ENCODE measurements at places on chromosomes 2 and 18.

GRCh38 chr18:79524181-79525078, 128.7 kb downstream of the NFATC1 start:
- no peak for DNase-seq

DNA sequence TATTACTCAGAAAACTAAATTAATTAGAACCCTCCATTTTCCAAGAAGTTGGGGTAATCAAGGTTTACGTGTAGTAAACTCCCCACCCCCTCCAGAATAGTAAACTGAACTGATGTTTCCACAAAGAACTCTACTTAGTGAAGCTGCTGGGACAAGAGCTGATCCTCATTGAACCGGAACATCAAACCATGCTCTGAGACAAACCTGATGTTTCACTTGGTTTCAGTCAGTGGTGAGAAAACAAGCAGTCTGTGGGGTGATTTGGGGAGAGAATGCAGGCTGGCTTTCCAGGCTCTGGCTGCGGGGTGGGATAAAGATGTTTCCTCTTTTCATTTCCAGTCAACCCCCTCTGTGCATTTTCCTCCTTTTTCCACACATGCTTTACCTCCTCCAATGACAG, 38.2 kb downstream of the CELF4 start:
- DNase-seq = no peak

DNA sequence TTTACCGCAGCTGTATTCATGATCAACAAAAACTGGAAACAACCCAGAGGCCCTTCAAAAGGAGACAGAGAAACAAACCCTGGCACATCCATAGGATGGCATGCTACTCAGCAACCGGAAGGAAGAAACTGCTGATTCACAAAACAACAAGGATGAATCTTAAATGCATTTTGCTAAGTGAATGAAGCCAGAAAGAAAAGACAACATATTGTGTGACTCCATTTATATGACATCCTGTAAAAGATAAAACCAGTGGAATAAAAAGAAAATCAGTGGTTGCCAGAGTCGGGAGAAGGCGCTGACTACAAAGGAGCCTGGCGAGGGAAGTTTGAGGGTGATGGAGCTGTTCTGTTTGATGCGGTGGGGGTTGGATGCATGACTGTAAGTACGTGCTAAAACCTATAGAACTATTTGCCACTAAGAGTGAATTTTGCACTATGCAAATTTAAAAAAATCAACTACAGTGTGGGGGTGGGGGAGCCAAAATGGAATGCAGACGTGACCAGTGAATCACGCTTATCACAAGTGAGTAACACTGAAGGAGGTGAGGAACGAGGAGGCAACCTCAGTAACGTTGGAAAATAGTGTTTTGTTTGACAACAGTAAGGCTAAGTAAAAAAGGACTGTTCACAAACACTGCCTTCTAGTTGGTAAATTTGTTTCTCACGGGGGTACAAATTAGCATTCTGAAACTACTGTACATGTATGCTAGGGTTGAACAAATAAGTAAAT, 108.9 kb downstream of the INHBB start:
- no peak for DNase-seq

GRCh38 chr2:159790323-159790722, 7.7 kb downstream of the CD302 start:
- DNase-seq = no peak

DNA sequence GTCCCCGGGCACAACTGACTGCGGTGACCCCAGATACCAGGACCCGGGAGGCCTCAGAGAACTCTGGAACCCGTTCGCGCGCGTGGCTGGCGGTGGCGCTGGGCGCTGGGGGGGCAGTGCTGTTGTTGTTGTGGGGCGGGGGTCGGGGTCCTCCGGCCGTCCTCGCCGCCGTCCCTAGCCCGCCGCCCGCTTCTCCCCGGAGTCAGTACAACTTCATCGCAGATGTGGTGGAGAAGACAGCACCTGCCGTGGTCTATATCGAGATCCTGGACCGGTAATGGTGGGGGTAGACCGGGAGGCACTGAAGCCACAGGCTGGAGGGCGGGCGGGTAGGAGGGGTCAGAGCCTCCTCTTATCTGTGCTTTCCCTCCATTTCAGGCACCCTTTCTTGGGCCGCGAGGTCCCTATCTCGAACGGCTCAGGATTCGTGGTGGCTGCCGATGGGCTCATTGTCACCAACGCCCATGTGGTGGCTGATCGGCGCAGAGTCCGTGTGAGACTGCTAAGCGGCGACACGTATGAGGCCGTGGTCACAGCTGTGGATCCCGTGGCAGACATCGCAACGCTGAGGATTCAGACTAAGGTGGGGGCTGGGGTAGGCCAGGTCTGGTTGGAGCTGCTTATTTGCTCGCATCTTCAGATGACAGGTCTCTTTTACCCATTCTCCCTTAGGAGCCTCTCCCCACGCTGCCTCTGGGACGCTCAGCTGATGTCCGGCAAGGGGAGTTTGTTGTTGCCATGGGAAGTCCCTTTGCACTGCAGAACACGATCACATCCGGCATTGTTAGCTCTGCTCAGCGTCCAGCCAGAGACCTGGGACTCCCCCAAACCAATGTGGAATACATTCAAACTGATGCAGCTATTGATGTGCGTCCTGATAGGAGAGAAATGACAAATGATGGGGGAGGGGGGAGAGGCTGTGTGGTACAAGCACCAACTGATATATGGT, 780 bp downstream of the HTRA2 start:
- DNase-seq = no peak

DNA sequence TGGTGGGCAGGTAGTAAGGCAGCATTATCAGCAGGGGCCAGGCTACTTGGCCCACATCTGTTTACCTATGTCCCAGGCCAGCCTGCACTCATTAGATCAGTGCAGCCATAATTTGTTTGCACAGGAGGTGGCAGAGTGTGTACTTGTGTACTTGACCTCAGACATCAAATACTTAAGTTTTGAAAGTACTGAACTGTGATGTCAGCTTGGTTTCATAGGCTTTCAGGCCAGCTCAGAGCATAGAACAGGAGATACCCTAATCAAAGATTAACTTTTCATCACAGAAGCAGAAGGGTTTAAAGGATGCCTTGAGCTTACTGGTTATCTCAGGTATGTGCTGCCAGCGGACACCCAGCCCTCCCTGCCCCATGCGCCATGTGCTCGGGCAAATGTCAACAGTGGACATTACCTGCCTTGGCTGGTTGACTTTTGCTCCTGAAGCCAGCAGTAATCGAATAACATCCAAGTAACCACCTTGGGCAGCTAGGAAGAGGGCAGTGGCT, 33.2 kb downstream of the ANKRD29 start:
- DNase-seq = no peak

DNA sequence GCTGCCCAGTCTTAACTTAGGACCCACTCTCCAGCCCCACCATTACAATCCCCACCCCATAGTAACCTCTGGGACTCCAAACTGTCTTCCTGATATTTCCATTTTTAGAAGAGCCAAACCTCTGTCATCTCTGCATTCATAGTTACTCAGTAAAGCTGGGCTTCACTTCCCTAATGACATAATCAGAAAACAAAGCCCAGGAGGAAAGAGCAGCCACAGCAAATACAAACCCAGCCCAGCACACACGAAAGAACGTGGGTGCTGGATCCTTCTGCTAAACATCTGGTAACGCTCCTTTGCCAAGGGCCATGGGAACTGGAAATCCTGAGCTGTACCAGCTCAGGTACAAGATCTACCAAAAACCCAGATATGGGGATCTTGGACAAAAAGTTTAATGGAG, 36.8 kb upstream of the RIOK3 start:
- DNase-seq = no peak

DNA sequence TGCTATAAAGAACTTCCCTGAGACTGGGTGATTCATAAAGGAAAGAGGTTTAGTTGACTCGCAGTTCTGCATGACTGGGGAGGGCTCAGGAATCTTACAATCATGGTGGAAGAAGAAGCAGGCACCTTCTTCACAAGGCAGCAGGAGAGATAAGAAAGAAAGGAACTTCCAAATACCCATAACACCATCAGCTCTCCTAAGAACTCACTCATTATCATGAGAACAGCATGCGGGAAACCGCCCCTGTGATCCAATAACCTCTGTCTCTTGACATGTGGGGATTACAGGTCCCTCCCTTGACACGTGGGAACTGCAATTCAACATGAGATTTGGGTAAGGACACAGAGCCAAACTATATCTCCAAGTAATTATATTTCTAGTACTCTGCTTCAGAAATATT, 163.8 kb upstream of the CDH20 start:
- no peak for DNase-seq

- no peak for DNase-seq
These were observed 640 bp upstream of the SPR start for GRCh38 chr2:72886505-72887031.

DNA sequence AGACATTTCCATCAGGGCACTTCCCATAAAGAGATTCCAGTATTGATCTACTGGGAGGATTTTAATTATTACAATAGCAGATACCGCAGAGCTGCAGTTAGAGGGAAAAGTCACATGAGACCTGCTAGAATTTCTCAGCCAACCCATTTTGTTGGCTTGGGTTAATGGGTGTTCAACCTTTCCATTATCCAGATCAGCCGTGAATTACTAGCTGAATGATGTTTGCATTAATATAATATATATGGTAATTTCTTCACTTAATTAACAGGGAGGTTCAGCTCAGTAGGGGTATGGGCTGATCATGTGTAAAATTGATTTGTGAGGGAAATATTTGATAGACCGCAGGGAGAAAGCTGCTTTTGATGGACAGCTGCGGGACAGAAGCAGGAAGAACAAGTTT, 56.4 kb upstream of the OTX1 start:
- DNase-seq = no peak

DNA sequence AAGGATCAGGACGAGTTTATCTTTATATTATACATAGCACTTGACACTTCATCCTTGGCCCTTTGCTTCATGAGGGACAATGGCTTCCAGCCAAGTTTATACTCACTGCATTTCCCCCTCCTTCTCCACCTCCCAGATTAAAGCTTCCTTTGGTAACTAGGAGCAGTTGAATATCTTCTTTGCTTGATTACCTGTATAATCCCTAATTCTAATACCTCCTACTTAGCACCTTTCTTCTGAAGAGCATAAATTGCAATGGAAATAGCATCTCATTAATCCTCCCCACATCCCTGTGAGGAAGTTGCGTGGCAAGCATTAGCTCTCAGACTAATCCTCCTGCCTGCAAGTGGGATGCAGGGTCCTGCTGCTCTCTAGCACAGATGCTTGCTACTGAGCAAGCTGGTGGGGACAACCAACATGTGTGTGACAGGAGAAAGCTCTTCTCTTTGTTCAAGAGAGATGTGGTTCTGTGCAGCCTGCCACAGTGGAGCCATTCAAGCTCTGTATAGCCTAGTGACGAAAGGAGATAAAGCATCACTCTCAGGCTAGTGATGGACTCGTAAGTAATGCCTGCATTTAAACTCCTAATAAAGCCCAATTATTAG, 19.1 kb downstream of the KLHL14 start:
- DNase-seq = no peak

DNA sequence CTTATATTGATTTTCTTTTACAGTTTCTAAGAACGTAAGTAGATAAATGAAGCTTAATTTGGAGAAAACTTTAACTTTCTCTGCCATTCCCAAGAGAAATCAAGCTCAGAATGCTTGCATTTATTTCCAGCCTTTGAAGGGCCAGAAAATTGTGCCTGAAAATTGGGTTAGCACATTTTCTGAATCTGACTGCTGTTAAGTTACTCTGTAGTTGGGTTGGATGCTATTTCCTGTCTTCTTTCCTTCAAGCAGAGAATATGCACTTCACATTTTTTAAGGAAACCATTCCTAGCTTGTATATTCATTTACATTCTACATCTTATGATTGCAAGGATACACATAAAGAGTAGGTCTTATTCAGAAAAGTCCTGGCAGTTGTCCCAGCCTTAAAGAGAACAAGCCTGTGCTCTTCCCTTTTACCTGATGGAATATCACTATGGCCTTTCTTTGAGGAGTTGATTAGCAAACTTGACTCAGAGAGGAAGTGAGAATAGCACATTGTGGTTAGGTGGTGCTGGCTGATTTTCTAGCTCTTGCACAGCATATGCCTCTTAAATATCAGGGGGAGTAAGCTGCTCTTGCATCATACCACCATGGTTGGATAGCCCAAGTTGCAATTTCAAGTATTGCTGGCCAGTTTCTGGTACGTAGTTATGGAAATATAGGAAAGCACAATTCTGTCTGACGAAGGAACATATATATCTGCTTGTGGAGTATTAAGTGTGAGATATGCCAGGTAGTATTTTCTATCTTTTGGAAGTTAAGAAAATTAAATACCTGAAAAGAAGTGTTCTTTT, 133.7 kb downstream of the COMMD1 start:
- DNase-seq = no peak

GRCh38 chr2:145622285-145622684, 1102.4 kb upstream of the ZEB2 start:
- no peak for DNase-seq

DNA sequence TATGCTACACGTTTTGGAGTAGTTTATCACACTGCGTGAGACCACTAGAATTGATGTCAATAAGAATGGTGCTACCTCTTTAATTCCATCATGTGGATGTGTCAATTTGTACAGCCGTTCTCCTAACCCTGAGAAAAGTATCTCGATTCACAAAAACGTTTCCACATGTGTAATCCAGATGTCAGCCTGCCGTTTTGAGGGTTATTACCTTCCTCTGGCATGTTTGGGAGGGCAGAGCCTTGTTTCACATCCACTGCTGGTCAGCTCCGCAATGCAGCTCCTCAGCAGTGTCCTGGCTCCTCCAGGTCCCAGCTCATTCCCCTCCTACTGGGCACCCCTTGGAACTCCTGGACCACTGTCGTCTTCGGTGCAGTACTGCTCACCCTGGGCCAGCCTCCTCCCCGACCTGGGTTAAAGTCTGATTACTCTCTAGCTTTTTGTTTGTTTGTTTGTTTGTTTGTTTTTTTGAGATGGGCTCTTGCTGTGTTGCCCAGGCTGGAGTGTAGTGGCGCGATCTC, 34.6 kb downstream of the COPS7B start:
- no peak for DNase-seq

DNA sequence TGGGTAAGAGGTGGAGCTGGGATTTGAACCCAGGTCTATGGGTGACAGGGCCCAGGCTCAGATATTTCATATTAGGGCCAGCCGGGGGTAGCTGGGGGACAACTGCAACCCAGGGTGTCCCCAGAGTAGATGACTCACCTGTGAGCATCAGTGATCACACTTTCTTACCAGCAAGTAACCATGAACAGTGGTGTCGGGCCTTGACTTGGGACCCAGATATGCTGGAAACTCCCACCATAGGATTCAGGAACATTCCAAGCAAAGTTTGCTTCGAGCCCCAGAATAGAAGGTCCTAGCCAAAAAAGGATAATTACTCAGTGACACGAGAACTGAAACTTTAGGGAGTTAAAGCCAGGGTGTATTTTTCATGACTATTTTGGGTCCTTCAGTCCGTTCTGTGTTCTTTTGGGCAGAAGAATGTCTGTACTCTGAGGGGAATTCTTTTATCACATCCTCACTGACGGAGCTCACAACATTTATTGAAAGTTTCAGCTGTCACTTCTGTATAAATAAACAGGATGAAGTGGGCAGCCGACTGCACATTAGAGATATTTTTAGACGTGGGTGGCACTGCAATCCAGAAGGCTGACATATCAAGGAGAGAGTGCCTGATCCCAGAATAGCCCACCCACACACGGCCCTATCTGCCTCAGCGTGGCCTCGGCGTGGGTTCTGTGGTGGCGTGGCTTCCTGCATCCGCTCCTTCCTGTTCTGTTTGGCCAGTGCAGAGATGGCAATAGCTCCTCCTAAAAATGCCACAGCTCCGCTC, 45.6 kb downstream of the RAMP1 start:
- no peak for DNase-seq
